ENCODE measurements at places on chromosomes 5 and 9.

DNA sequence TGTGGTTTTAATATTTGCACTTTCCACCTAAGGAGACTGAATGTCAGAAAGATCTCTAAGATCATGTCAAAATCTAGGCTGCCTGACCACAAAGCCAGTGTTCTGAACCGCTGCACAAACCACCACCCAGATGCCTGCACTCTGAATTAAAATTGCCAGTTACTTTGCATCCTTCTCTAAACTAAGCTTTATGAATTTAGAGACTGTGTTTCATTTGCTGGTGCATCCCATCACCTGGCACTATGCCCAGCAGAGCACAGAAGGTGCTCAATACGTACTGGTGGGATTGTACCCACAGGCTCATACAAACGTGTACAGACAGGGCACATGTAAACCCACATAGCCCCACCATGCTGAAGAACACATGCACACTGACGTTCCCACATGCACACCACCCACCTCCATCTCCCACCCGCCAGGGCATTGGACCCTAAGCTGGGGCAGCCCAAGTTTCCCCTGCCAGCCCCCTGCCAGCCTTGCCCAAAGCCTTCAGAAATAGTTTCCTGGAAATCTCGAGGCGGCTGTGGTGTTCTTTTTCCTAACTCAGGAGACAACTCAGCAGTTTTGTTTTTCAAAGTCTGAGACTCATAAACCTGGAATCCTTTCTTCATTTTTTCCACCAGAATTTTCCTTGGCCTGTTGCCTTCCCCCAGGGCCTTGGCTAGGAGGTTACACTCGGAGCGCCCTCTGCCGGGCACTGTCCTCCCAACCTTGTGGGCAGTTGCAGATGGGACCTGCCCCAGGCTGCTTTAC, 9.6 kb upstream of the TRAF1 start:
- peak; percentile 82 for DNase-seq

DNA sequence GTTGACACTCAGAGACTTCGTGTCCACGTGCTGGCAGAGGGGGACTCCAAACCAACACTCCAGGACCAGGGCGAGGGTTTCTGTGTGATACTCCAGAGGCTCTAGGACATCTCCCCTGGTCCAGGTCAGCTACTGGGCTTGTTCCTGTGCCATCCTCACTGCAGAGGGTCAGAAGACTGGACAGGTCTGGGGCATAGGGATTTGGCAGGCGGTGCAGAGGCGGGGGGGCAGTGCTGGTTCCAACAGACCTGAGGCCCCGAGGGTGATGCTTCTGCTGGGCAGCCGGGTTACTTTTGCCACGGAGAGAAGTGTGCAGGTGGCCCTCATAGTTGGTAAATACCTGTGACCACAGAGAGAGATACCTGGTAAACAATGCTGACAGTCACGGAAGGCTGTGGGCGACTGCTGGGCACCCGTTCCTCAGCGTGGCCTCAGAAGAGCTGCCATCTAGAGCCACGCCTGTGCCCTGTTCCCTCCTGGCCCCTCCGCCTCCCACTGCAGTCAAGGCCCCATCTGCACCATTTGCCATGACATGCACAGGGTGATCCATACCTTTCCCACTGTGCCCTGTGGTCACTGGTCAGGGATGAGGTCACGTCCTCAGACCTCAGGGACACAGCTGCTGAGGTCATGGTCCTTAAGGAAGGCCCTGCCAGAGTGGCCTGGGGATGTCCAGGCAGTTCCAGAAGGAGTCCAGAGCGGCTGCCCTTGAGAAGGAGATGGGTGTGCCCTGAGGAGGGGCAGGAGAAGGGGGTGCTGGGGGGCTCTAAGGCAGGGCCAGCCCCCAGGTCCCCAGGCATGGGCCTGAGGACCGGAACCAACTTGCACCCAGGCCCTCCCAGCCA, 30.0 kb downstream of the TRIP13 start:
- DNase-seq = no peak

DNA sequence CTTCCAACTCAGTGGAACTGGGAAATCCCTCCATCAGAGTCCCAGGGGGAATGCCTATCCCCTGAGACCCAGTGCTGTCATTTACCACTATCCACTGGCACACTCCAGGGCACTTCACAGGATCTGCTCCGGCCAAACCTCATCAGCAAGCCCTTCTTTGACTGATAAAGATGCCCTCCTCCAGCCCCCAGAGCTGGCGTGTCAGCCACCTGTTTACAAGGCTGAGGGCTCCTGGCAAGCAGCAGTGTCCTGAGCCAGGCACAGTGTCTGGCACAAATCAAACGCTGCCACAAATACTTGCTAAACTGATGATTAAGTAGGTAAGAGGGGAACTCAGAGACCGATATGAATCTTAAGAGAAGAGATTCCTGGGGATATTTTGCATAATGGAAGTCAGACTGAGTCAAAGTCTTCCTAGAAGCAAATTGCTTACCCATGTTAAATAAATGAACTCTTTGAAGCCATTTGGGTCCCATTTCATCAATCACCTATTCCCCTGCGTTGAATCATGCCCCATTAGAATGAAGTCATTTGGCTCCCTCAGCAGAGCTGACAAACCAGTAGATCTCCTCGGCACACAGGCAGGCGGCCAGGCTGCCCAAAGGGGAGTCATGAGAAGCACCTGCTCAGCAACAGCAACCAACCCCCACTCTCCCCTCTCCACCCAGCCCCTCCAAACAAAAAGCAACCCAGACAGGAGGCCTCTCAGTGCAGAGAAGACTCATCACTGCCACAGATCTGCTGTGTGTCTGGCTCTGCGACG, 97.4 kb downstream of the CDK5RAP2 start:
- DNase-seq = no peak

GRCh38 chr5:11878814-11879213, 25.4 kb downstream of the CTNND2 start:
- no peak for DNase-seq

- DNase-seq = no peak
Measured at GRCh38 chr5:60020457-60020856, 126.9 kb upstream of the PDE4D start.

GRCh38 chr5:120173125-120173524, 291.0 kb upstream of the PRR16 start:
- DNase-seq = no peak

DNA sequence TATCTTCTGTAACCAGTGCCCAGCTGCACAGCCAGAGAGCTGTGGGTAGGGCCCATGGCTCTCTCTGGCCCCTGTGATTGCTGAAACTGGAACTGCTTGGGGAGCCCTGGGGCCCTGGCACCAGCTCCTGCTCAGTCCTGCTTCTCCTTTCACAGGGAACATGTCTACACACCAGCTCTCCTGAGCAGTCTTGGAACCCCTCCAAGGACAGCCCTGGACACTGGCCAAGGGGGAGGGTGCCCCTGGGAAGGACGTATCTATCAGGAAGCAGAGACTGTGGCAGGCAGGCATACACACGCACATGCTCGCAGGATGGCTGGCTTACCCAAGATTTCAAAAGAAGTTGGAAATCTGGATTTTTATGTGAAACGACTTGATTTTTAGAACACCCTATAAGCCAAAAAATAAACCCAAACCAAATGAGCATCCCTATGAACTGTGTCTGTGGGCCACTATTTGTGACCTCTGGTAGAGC, 8.8 kb upstream of the TRAF1 start:
- no peak for DNase-seq
